ENCODE measurements at places on chromosomes 5 and 9. TPM values are rescaled to one million over a fixed set of nuclear protein-coding genes. Genes with fewer than 3 reads are reported as not detected.

The KCNMB1 gene
- polyA plus RNA-seq, result not detected

The ADRA1B gene
- polyA plus RNA-seq, result 0.07 TPM

The CPEB4 gene
- polyA plus RNA-seq, result 1.2 TPM

The SLC6A3 gene
- not detected for polyA plus RNA-seq

The NDOR1 gene
- 12.8 TPM for polyA plus RNA-seq

The COL5A1 gene
- 6.2 TPM for polyA plus RNA-seq

The SURF1 gene
- 38.2 TPM for polyA plus RNA-seq

The OR1K1 gene
- polyA plus RNA-seq, result not detected

The ROR2 gene
- 1.3 TPM for polyA plus RNA-seq

The ADAMTSL1 gene
- polyA plus RNA-seq, result 0.22 TPM

The AGXT2 gene
- not detected for polyA plus RNA-seq

The PLCXD3 gene
- not detected for polyA plus RNA-seq

The GNA14 gene
- polyA plus RNA-seq, result not detected

The PCDHGB3 gene
- polyA plus RNA-seq, result not detected

The TBCA gene
- polyA plus RNA-seq, result 339 TPM

The RAB3C gene
- not detected for polyA plus RNA-seq

The DAB2 gene
- 2.7 TPM for polyA plus RNA-seq

The CRHBP gene
- not detected for polyA plus RNA-seq

All from foreskin keratinocyte (primary cell).